ENCODE measurements at places on chromosomes 3 and 15. TPM values are rescaled to one million over a fixed set of nuclear protein-coding genes. Genes with fewer than 3 reads are reported as not detected.

SPG21 gene
- 94.9 TPM for total RNA-seq

DNA sequence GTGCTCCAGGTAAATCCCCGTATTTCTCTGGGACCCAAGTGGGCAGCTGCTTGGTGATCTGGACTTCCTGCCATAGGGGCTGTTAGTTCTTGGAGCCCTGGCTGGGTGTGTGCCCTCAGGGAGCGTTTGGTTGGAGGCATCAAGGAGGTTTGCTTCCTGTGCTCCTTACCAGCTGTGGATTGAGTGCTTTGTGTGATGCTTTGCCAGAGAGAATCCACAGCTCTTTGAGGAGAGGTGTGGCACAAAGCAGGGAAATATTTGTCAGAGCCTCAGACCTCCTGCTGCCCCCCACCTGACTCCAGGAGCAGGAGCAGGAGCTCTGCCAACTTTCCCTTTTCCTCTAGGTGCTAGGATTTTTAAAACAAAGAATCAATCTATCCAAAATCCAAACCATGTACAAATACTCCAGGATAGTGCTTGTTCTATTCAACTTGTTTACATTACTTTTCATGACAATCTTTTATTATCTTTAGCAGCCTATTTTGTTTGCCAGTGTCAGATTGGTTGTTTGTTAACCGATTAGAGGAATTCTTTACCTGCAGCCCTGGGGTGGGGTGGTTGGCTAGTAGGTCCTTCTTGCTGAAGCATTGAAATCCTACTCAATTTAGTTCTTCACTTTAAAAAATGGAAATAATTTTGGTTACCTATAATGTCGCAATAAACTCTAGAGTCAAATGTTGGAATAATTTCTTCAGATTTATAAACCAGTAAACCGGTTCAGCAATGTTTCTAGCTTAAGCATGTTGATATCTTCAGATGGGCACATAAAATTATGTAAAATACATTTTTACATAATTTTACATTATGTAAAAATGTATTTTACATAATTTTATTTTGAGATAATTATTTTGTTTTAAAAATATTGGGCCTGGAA is 2.5 kb downstream of the CTDSPL start:
- DNase-seq, result no peak
- H3K27ac ChIP-seq, result no peak overlapping the region
- no peak overlapping the region for H3K4me3 ChIP-seq
- H3K4me1 ChIP-seq, result peaks cover 8% of the 10 kb centered on the region

DNA sequence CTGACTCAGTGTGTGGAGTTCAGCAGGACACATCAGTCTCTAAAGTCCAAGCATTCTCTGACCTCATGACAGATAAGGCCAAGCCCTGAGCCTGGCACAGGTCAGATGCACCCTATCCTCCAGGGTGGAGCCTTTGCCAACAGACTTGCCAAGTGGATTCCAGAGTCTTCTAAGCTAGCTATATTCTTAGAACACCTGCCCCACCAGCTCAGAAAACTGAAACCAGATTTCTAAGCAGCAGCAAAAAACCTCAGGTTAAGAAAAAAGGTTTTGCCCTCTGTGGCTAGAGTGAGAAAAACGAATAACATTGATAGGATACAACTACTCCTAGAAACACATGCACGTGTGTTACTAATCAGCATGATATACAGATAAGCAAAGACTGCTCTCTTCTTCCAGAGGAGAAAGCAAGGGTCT is 11.6 kb downstream of the RMDN3 start:
- H3K36me3 ChIP-seq, result peaks cover 68% of the 10 kb centered on the region
- no peak for DNase-seq
- no peaks in the 10 kb centered on the region for H3K4me1 ChIP-seq
- no peaks in the 10 kb centered on the region for H3K27me3 ChIP-seq
- no peak overlapping the region for H3K4me3 ChIP-seq

PAQR5 gene
- total RNA-seq, result 13.9 TPM

DNA sequence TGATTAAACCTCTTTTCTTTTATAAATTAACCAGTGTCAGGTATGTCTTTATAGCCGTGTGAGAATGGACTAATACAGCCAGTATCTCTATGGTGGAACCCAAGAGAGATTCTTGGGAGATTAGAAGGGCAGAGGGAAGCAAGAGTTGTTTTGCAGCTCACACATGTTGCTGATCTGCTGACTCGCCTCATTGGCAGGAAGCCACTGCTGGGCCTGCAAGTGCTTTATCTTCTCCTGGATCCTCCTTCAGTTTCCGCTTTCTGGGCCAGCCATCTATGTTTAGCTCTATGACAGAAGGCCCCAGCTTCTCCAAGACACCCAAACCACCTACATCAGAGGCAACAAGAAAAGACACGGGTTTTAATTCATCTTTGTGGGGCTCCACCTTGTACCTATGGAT is 23.4 kb upstream of the GALNT15 start:
- no peak overlapping the region for H3K27ac ChIP-seq
- no peaks in the 10 kb centered on the region for H3K4me1 ChIP-seq
- no peaks in the 10 kb centered on the region for H3K36me3 ChIP-seq
- no peaks in the 10 kb centered on the region for H3K27me3 ChIP-seq
- H3K4me3 ChIP-seq, result no peak overlapping the region

DNA sequence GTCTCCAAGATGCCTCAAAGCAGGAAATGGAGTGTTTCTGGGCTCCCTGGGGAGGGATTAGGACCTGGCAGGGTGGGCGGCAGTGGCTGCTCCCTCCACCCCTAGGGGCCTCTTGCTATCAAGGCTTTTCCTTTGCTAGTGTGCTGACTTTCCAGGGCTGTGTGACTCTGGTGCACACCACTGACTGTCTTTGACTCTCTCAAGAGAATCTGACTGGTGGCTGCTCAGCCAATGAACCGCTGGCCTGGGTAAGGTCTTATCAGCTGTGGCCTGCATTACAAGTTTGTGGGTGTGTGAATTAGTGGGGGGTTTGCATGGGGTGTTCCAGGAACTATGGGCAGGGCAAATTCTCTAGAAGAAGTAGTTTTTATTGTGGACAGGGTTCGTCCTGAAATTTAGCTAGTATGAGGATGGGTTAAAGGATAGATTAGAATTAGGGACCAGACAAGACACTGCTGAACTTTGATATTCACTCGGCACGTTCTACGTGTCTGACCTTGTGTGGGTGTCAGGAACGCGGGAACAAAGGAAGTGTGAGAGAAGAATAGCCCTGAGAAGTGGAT is 29.5 kb downstream of the SIAH2 start:
- no peak for DNase-seq
- H3K4me3 ChIP-seq, result no peak overlapping the region
- H3K4me1 ChIP-seq, result peaks cover 29% of the 10 kb centered on the region
- H3K27ac ChIP-seq, result peak overlapping the region; percentile 1

DNA sequence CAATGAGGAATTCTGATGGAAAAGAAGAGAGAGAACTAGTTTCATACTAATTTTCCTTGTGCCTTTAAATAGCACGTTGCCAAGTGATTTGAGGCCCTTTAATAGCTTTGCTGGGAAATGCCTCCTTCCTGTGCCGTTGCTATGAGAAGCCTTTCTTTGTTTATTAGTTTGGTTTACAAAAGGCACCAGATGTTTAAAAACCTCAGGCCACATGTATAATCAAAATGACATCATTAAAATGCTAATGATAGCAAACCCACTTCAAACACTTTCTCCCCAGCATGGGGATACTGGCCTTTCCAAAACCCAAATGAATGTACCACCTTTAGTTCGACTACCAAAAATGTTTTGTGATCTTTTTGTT is 50.0 kb upstream of the TBC1D23 start:
- H3K4me1 ChIP-seq, result peaks cover 10% of the 10 kb centered on the region
- no peak overlapping the region for H3K4me3 ChIP-seq
- H3K27ac ChIP-seq, result no peak overlapping the region
- H3K27me3 ChIP-seq, result no peaks in the 10 kb centered on the region
- DNase-seq, result no peak

DNA sequence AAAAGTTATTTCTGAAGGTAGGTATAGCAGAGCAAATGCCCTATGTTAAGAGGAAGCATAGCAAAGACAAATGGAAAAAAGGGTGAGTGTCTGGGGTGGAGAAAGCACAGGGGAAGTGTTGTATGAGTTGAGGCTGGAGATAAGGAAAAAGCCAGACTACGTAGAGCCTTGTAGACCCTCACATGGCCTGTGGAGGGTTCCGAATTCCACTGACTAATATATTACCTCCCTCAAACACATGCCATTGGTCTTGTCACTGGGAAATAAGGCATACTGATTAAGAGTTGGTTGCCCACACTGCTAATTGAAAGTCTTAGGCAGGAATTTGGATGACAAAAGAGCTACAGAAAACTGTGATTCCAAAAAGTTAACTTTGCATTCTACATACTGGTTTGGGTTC is 65.2 kb downstream of the TRAT1 start:
- DNase-seq, result no peak
- H3K27me3 ChIP-seq, result no peaks in the 10 kb centered on the region
- H3K36me3 ChIP-seq, result no peaks in the 10 kb centered on the region
- no peak overlapping the region for H3K4me3 ChIP-seq
- H3K27ac ChIP-seq, result no peak overlapping the region

DNA sequence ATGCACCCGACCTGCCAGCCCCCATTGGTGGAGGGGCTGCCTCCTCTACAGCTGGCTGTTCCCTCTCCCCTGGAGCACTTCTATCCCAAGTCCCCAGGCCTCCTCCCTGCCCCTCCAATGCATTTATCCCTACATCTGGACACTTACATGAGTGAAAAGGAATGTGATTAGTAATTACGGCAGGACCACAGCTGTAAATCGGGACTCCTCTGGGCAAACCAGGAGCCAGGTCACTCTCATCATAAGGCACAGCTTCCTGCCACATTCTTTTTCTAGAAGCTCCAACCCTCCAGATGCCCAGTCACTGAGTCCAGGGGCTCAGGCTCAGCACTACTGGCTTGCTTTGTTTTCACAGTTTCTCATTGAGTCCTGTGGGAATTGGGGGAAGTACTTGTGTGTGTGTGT is 54.3 kb downstream of the IL20RB start:
- no peaks in the 10 kb centered on the region for H3K27me3 ChIP-seq
- DNase-seq, result no peak
- no peaks in the 10 kb centered on the region for H3K36me3 ChIP-seq

DNA sequence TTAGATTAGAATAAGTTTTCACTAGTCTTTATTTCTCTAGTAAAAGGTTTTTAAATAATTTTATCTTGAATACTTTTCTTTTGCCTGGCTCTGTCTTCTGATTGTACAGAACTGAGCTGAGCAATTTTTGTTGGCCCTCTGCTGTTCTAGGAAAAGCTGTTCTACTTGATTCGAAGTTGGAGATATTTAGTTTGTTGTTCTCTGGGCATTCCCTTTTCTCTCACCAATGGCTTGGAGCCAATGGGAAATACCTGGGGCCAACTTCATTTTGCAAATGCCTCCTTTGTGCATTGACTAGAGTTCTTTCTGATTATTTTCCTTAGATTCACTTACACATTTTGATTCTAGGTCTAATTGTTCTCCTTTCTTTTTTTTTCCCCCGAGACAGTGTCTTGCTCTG is 16.5 kb downstream of the ABHD5 start:
- peaks cover 10% of the 10 kb centered on the region for H3K36me3 ChIP-seq
- H3K27me3 ChIP-seq, result no peaks in the 10 kb centered on the region
- H3K27ac ChIP-seq, result no peak overlapping the region
- H3K4me3 ChIP-seq, result no peak overlapping the region
- peaks cover 4% of the 10 kb centered on the region for H3K4me1 ChIP-seq

DPPA2 gene
- not detected for total RNA-seq

C3orf49 gene
- not detected for total RNA-seq

DNA sequence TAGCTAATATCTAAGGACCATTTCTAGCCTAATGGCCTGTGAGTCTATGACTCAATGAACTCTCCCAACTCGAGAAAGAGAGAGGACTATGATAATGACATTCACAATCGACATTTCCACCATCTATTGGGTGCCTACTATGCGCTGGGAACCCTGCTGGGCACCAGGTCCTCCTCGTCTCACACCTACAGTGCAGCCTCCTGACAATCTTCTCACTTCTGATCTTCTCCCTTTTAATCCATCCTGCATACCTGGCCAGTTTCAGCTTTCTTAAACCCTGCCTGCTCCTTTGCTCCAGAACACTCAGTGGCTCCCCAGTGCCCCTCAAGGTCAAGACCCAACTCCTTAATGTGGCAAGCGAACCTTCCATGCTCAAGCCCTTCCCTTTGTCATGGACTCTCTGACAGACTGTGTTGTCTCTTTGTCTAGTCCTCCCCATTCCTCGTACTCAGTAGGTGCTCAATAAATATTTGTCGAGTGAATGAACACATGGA is 3.5 kb upstream of the SLC6A1 start:
- no peaks in the 10 kb centered on the region for H3K4me1 ChIP-seq
- H3K36me3 ChIP-seq, result no peaks in the 10 kb centered on the region
- H3K4me3 ChIP-seq, result no peak overlapping the region
- H3K27ac ChIP-seq, result no peak overlapping the region
- no peak for DNase-seq
- H3K27me3 ChIP-seq, result peaks cover 15% of the 10 kb centered on the region

GRCh38 chr15:89130201-89130600 is 41.9 kb downstream of the ABHD2 start:
- no peak for DNase-seq
- H3K4me1 ChIP-seq, result peaks cover 36% of the 10 kb centered on the region
- peak overlapping the region; percentile 26 for H3K27ac ChIP-seq

DNA sequence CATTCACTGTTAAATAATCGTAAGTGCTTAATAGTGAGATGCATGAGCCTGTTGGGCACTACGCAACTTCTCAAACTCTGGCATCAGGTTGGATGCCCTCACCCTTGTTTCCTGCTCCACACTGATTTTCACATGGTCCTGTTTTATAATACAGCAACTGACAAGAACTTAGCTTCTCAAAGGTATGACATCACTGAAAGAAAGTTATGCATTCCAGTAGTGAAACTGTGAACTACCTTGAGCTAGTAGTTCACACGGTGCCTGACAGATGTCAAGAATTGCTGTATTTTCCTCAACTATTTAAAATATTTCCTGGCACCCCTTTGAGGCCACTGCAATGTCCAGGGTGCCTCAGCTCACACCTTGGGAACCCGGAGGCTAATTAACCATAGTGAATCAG is 327.5 kb downstream of the RORA start:
- H3K27ac ChIP-seq, result no peak overlapping the region
- H3K27me3 ChIP-seq, result no peaks in the 10 kb centered on the region
- H3K36me3 ChIP-seq, result no peaks in the 10 kb centered on the region
- H3K4me3 ChIP-seq, result no peak overlapping the region

All from adrenal gland (tissue), 19 donors.